RWPE2 (cell line): ENCODE measurements at places on chromosomes 2 and 18.

DNA sequence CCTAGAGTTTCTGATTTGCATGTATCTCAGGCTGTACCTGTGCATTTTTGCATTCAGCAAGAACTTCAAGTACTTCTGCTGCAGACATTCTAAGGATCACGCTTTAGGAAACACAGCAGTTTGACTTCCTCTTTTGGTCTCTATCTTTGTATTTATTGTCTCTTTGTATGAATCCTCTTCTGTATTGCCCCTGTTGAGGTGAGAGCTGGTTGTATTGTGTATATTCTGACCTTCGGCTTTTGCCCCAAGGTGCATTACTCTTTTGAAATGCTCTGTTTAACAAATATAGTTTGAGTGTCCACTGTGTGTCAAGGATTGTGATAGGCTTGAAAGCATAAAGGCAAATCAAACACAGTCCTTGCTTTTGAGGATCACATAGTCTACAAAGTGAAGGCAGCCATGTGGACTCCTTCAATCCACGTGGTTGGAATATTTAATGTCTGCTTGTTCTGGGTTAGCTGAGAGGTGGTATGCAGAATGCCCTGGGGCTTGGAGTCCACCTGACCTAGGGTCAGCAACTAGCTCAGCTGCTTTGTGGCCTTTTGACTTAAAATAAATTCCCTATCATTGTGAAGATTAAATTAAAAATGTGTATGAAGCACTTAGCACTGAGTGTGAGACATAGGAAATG is 108.1 kb downstream of the LYPD6 start:
- DNase-seq = no peak

DNA sequence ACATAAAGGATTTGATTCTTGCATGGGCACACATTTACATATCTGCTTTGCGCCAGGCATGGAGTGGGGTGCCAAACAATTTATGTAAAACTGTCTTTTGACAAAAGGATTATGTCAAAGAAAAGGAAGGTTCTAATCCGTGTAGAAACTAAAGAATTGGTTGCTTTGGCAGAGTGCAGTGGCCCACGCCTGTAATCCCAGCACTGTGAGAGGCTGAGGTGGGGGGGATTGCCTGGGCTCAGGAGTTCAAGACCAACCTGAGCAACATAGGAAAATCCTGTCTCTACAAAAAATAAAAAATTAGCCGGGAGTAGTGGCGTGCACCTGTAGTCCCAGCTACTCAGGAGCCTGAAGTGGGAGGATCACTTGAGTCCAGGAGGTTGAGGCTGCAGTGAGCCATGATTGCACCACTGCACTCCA is 1.1 kb upstream of the MTERF4 start:
- no peak for DNase-seq

GRCh38 chr2:132943829-132944228 is 273.8 kb upstream of the LYPD1 start:
- DNase-seq = no peak

GRCh38 chr2:233183869-233184418 is 67.5 kb upstream of the ATG16L1 start:
- DNase-seq = no peak

DNA sequence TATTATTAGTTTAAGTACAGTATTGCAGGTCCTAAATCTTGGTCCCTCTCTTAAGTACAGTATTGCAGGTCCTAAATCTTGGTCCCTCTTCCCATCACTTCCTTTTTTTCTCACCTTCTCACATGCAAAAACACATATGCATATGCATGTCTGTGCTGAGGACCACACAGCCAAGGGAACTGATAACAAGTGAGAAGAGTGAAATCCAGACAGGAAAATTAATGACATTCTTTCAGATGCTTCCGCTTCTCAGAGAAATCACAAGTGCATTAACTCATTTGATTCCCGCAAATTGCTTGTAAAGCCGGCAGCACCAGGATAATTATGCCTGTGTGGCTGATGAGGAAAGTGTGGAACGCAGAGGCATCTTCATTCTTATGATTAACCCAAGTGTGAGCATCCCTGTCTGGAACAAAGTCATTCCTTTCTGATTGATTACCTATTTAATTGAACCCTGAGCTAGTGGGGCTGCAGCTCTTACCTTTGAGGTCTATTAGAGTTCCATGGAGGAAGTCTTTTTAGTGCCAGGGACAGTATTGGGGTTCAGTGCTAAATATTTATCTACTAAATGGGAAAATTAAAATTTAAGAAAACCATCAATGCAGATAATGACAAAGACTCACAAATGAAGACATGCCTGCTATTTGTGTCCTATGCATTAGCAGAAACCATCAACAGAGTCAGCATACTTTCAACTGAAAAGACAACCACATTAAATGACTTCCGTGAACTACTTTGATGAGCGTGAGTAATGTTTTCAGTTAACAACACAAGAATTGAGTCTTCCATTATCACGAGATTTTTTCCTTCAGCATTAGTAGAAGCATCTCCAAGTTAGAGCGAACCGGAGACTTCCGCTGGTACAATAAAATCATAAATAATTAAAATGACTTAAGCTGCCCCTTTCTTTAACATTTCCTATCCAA is 220.4 kb upstream of the SLC35G4 start:
- no peak for DNase-seq

GRCh38 chr2:236705295-236706105 is 135.9 kb downstream of the ACKR3 start:
- no peak for DNase-seq

DNA sequence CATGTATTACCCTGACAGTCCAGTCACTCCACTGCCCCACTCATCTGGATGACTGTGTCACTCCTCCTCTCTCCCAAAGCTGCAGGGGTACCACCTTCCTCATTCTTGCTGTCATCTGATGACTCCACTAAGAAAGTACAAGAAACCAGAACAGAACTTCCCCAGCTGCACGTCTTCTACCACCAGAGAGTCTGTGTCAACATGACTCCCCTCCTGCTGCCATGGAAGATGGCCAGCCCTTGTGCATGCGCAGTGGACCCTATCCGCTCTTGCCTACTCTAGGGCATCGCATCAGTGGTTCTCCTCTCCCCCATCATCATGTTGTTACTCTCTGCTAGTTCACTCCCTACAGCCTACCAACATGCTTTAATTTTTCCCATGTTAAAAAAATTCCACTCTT is 14.5 kb upstream of the ST8SIA3 start:
- DNase-seq = no peak

DNA sequence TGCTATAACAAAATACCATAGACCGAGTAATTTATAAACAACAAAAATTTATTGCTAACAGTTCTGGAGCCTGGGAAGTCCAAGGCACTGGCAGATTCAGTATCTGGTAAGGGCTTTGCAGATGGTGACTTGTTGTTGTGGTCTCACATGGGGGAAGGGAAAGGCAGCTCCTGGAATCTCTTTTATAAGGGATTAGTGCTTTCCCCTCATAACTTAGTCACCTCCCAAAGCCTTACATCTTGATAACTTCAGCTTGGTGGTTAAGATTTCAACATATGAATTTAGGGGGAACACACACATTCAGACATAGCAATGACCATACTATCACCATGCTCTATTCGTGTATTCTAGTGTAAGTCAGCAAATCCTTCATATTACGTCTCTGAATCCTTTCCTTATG is 447.6 kb upstream of the TCF4 start:
- no peak for DNase-seq

- no peak for DNase-seq
Measured at GRCh38 chr2:54514822-54515569, 58.9 kb downstream of the SPTBN1 start.

DNA sequence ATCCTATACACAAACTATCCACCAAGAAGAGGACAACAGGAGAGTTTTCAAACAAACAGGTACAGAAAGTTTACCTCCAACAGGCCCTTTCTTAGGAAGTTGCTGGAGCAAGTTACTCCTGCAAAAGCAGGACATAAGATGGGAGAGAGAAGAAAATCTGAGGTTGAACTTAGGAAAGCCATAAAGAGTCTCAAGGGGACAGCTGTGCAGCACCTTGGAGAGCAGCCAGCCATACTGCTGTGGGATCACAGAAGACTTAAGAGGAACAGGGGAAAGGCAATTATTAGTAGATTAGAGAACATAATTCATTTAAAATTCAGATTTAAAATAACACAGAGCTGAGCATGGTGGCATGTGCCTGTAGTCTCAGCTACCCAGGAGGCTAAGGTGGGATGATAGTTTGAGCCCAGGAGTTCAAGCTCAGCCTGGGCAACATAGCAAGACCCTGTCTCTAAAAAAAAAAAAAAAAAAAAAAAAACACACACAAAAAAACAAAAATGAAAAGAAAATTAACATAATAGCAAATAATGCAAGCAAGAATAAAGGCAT is 148.1 kb upstream of the SIX3 start:
- no peak for DNase-seq

DNA sequence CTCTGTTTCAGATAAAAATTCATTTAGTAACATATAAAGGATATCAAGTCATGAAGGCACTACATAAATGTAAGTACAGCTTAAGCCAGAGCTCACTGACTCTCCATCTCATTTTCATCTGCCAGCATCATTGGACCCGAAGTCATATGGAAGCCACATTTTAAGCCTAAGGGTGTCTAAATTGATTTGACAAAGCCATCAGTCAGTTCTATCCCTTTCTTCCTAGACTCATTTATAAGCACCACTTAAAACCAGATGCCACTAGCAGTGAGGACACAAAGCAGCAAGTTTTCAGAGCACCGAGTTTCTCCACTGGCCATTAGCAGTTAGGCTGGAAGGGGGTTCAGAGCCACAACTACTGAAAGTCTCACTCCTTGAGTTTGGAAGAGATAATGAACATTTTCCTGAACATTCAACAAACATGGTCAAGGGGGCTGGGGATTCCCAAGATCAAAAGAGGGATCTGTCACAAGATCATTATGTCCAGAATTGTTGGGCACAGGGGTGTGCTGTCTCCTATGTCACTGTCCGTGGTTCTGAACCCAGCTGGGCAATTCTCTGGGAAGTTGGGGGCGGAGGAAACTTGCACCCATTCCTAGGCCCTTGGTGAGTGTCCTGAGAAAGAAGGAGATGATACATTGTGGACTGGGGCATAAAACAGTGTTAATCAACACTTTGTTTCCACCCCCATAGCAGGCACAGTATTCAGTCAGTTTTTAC is 158.5 kb upstream of the LMAN1 start:
- DNase-seq = no peak

DNA sequence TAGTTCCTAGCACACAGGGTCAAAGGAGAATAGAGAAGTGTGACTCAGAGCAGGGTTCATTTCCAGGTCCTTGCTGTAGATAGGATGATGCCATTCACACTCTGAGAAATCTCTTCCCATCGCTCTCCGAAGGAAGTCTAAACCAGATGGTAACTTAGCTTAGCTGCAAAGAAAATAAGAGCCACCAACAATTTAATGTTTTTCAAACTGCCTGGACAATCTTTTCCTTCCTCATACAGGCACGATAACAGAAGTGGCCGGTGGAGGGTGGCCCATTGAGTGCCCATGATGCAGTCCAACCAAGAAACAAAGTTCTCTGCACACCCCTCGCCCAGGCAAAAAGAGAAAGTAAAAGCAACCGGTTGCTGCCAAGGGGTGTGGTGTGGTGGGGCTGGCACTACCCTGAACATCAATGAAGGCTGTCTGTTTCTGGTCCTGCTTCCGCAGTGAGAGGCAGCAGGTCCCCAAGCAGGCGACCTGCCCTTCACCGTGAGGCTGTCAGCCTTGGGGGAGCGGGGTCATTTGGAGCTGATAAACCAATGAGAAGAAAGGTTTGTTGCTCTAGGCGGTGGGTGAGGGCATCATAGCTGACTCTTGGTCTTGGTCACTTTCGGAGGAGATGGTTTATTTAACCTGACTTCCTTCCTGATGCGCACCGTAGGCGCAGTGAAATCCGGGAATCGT is 105.6 kb upstream of the CD302 start:
- no peak for DNase-seq

- DNase-seq = no peak
Measured at GRCh38 chr2:203510941-203511305, 24.2 kb downstream of the RAPH1 start.

- no peak for DNase-seq
Measured at GRCh38 chr18:45839414-45840395, 14.2 kb downstream of the SIGLEC15 start.

- DNase-seq = no peak
Measured at GRCh38 chr2:72619626-72620025, 206.2 kb downstream of the EXOC6B start.

DNA sequence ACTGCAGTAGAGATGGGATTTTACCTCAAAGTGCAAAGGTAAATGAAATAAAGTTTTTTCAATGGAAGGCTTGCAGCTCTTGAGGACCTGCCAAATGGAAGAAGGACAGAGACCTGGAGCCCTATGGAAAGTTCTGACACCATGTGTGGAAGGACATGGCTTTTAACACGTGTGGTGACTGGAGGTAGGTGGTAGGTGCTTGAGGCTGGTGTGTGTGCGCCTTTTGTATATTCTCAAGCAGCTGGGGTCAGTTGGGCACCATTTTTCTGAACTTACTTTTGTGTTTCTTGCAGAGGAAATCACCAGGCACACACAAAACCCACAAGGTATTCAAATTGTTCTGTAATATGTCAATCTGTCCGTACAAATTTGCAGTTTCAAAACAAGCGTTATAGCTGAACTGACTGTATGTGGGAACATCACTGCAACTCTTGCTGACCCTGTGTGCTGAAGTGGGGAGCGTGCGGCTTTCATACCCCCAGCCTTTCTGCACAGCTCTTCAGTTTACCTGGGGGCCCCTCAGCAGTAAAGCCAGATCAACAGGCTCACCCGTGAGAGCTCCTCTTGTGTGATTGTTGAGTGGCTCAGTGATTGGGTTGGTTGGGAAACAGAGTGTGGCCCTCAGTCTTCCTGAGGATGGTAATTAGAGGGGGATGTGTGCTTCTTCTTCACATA is 363 bp downstream of the GREB1 start:
- DNase-seq = no peak

GRCh38 chr2:129069875-129070594 is 751.4 kb upstream of the HS6ST1 start:
- DNase-seq = no peak

DNA sequence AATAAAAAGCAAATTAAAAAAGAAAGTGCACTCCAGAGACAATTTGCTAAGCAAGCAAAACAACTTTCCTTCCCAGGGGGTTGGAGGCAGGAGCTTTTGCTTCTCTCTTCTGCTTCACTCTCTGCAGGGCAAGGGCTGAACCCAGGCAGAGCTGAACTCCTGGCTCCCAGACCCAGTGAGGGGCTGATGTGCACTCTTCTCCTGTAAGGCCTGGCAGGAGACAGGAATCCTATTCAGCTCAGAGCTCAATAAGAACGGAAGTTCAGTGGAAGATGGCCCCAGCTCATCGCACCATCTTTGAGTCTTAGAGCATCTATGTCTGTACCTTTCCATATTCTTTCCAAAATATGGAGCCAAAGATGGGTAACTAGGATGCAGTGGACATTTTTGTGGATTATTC is 29.1 kb downstream of the CIB4 start:
- no peak for DNase-seq
